ENCODE measurements at places on chromosomes 5 and 9.

GRCh38 chr5:140112685-140113179, 1.2 kb upstream of the PURA start:
- no peak for DNase-seq

DNA sequence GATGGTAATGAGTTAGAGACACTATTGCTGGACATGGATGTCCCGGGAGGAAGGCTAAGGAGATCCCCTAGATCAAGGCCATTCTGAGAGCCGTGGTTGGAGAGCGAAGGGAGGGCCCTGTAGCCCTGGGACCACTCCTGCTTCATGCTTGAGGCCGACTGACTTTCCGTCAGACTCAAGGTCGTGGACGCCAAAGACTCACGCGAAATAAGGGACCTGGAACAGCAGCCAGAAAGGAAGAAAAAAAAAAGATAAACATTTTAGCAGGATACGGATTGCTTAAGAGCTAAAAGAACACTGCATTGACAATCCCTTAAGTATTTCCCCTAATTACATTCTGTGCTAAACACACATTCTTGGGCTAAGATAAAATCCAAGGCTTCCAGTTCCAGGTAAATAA, 181.2 kb downstream of the GLIS3 start:
- no peak for DNase-seq

DNA sequence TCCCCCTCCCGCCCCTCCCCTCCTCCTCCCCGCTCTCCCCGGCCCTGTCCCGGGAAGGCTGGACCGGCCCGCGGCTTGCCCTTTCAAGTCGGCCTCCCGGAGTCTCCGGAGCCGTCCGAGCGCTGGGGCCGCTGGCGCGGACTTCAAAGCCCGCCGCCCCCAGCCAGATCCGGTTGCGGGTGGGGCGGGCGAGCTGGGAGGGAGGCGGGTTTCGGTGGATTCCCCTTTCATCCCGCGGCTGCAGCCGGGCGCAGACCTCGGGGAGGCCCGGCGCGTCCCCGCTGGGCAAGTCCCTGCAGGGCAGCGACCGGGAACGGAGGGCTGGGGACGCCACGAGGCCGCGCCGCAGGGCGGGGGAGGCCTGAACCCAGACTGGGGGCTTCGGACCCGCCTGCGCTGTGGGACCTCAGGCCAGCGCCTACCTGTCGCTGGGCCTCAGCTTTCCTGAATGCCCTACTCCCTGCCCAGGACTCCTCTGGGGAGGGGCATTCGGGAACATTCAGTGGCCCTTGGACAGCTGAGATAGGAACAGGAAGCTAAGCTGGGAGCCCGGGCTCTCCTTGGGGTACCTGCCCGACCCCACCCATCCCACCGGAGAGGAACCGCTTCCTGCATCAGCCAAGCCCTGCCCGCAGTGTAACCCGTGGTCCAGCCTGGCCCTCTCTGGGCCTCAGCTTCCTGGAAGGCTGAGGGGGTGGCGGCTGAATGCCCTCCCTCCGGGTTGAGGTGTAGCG, 23.4 kb downstream of the C9orf50 start:
- DNase-seq, result peak; percentile 68

DNA sequence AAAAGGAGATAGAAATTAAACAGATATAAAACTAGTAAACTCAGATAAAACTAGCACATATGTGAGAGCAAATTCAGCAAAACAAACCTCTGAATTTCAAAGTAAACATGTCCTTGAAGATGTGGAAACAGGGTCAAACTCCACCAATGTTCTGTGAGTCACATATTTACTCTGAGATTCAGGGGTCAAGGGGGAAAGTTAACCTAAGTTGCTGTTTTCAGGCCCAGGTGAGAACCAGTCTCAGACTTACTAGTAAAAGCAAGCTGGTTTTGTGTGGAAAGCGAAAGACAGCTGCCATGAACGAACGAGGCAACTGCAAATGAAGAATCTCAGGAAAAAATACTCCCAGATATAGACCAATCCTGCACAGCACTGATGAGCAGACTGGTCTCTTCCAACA, 29.0 kb downstream of the PSMB7 start:
- peak; percentile 44 for DNase-seq

- no peak for DNase-seq
Measured at GRCh38 chr5:111840036-111840674, 83.2 kb upstream of the NREP start.

GRCh38 chr5:39186722-39187539, 32.4 kb downstream of the FYB1 start:
- no peak for DNase-seq

- no peak for DNase-seq
Measured at GRCh38 chr5:35664584-35664983, 46.9 kb downstream of the SPEF2 start.

DNA sequence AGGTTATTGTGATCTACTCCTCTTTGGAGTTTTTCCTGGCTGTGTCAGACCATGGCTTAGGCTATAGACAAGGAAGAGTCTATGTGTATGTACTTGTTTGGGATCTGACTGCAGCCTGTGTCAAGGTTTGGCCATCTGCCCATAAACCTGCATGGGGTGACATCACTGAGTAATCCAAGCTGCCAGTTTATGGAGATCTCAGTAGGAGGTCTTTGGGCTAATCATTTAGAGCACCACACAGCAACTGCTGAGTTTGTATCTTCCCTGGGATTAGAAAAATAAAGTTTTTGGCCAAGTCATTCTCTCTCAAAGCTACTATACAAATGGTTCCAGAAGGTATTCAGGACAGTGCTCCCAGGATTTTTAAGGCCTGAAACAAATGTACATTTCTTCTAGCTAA, 65.5 kb upstream of the HSPB3 start:
- no peak for DNase-seq

DNA sequence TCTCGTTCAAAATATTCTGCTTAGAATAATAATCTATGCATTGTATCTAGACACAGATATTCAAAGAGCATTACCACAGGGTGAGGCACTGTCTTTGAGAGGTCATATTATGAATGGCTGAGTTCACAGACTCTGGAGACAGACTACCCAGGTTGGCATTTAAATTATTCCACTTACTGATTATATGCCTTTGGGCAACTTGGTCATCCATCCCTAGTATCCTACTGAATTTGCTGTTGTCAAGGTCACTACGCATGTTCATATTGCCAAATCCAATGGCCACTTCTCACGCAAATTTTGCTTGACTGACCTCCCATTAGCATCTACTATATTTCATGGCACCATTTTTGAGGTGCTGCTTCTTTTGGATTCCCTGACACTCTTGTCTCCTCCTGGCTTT, 498.6 kb upstream of the TLE4 start:
- DNase-seq, result no peak

DNA sequence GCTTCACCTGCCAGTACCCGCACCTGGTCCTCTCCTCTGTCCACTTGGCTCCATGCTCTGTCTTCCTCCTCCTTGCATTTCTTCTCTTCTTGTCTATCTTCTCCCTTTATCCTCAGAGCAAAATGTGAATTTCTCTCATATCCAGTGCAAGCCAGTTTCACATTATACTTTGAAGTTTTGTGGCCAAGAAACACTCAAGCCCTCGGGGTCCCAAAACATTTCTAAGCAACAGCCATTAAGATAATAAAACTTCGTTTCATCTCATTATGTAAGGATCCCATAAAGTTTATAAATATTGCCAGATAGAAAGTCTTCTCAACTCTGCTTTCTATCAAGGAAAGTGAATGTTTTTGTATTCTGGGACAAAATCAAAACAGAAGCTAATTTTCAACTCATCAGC, 178.8 kb downstream of the SNX18 start:
- no peak for DNase-seq

GRCh38 chr9:122445155-122445749, 32.5 kb downstream of the OR1J1 start:
- DNase-seq, result no peak

DNA sequence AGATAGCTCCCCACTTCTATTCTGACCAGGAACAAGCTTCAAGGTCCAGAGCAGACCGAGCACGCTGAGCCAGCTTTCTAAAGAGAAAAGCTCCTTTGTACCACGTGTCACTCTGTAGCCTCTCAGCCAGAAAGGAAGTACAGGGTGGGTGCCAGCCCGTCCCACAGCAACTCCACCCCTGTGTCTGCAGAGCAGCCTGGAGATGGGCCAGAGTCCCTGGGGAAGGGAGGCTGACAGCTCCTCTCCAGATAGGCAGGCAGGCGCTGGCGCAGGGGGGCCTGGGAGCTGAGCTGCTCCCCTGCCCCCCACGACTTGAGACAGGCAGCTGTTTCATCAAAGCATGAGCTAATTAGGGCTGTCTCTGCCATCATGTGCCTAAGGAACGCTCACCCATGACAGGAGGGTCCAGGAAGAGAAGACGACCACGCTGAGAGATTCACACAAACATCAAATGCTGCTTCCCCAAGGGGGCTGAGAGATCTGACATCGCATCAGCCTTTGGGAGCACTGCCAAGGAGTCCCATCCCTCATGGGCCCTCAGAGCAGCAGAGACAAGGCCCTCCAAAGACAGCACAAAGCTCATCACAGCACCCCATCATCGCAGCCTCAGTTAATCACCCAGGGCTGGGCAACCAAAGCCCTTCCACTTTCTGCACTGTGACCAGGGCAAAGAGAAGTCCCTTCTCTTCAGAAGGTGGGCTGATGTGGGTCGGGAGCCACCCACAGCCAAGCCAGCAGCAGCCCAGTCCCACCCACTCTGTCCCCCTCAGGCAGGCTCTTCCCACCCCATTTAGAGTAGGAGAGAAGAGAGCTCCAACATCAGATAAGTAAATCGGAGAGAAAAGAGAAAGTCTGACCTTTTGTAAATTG, 78.5 kb upstream of the LRRTM2 start:
- DNase-seq, result no peak

GRCh38 chr9:35416098-35416427, 73.8 kb upstream of the RUSC2 start:
- DNase-seq, result no peak

DNA sequence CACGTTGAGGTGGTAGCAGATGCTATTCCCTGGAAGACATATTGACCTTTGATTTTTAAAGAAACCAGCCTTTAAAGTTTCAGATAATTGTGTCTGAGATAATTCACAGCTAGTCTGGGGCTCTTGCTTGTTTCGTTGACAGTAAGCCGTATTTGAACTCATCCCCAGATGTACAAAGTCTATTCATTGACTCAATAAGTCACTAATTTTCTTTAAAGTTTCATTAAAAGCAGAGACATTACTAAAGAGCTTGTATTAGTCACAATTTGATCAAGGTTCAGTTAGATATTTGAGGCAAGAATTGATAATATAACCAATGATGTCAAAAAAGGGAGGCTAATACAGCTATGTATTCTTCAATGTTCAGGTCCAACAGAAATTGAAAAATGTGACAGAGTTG, 158.0 kb downstream of the PCSK1 start:
- DNase-seq, result no peak

DNA sequence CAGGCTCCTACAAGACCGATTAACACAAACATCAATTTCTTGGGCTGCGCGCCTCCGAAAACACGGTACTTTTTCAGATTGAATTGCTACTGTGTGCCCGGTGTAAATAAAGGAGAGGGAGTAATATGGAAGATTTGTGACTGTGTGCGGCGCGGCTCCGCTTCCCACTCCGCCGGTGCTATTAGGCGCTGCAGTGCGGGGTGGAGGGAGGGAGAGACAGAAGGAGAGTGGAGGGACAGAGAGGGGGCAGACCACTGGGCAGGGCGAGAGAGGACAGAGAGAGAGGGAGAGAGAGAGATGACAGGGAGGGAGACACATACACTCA, 24.7 kb upstream of the RNU6ATAC start:
- no peak for DNase-seq

GRCh38 chr5:170092455-170093101, 13.1 kb upstream of the FOXI1 start:
- DNase-seq, result no peak

DNA sequence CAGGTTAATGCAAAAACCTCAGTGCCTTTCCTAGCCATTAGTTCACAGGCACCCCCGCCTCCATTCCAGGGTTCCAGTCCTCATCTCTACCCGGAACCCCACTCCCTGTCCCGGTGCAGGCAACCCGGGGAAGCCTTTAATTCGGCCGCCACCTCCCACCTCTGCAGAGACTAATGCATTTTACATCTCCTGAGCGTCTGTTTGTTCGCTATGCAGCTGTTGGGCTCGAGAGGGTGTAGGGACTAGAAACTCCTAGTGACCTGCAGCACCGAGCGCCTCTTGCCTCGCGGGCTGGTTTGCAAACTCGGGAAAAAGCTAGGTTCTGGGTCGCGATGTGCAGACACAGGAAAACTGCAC, 3.6 kb downstream of the GDNF start:
- DNase-seq, result no peak

DNA sequence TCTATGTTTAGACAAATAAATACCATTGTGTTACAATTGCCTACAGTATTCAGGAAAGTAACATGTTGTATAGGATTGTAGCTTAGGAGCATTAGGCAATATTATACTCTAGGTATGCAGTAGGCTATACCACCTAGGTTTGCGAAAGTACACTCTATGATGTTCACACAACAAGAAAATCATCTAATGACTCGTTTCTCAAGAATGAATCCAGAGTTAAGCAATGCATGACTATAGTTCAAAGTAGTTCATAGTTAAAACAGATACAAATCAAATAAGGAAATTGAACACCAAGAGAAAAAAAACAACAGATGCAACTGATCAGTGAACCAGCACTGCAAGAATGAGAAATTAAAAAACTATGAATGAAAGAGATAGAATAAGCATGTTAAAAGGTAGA, 27.6 kb upstream of the ABLIM3 start:
- no peak for DNase-seq

DNA sequence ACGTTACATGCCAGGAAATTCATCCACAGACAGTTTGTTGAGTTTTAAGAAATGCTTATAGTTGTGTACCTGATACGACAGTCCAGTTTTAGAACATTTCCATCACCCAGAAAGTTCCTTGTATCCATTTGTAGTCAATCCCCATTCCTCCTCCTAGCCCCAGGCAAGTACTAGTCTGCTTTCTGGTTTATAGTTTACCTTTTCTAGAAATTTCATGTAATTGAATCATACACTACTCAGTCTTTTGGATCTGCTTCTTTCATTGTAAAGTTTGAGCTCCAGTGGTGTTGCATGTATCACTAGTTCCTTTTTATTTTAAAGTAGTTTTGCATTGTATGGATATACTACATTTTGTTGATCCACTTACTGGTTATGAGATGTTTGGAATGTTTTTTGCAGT, 291.2 kb downstream of the AOPEP start:
- DNase-seq, result no peak

DNA sequence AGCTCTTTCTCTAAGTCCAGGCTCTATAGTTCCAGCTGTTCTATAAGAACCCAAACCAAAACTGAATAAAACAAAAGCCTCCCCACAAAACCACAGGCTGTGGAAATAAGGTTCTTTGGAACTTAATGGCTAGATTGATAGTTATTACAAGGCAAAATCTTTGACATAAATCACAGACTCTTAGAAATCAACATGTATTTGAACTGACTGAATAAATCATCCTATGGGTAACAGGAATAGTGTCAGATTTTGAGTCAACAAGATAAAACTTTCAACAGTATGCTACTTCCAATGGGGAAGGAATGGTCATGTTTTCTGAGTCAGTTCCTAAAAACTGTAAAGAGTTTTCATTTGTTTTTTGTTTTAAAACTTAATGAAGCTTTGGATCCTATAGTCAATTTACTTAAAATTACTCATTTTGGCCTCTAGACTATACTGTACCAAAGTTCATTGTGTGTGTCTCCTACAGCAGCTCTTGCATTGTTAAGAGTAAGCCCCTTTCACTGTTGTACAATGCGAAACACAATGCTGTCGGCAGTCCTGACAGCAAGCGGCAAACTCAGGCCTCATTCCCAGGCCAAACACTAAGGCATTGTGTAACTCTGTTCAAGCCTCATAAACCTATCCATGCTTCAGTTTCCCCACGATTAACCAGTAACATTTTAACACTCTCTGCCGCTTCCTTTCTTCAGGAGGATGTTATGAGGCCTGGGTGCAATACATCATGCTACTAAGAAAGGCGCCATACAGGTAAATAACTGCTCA, 134.1 kb downstream of the ARL15 start:
- peak; percentile 4 for DNase-seq

- DNase-seq, result peak; percentile 65
Measured at GRCh38 chr5:143106174-143106573, 297.3 kb downstream of the NR3C1 start.

All from HuH-7 (cell line).